ENCODE measurements at places on chromosomes 4 and X. TPM values are rescaled to one million over a fixed set of nuclear protein-coding genes. Genes with fewer than 3 reads are reported as not detected.

GRCh38 chr4:104915864-104916263, 230.8 kb upstream of the TET2 start:
- H3K4me3 ChIP-seq, result no peak overlapping the region
- H3K27ac ChIP-seq, result no peak overlapping the region
- H3K36me3 ChIP-seq, result no peaks in the 10 kb centered on the region

NDST3 gene
- not detected for total RNA-seq

DNA sequence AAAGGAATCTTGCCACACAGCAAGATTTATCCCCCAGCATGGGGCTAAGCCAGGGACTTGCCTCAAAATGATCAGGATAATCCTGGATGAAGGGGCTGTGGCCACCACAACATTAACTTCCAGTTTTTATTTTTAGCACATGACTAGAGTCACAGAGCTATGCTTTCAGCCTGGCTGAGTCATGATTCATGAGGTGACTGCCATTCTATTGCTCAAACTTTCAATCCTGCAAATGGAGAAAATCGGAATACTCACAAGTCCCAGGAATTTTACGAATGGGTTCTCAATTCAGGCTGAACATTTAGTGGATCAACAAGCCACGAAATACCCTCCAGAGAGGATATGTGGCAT, 70.7 kb upstream of the HPGD start:
- H3K27ac ChIP-seq, result no peak overlapping the region
- no peak overlapping the region for H3K4me3 ChIP-seq
- no peaks in the 10 kb centered on the region for H3K4me1 ChIP-seq
- no peaks in the 10 kb centered on the region for H3K36me3 ChIP-seq
- DNase-seq, result no peak

GRCh38 chr4:10026485-10026884, 5.2 kb upstream of the SLC2A9 start:
- no peaks in the 10 kb centered on the region for H3K36me3 ChIP-seq
- H3K4me3 ChIP-seq, result no peak overlapping the region
- no peak overlapping the region for H3K27ac ChIP-seq
- no peak for DNase-seq
- H3K4me1 ChIP-seq, result no peaks in the 10 kb centered on the region

GRCh38 chrX:52983321-52984000, 25.1 kb upstream of the FAM156A start:
- no peaks in the 10 kb centered on the region for H3K27me3 ChIP-seq
- H3K36me3 ChIP-seq, result no peaks in the 10 kb centered on the region
- no peak for DNase-seq
- no peak overlapping the region for H3K27ac ChIP-seq
- no peaks in the 10 kb centered on the region for H3K4me1 ChIP-seq
- H3K4me3 ChIP-seq, result no peak overlapping the region

DNA sequence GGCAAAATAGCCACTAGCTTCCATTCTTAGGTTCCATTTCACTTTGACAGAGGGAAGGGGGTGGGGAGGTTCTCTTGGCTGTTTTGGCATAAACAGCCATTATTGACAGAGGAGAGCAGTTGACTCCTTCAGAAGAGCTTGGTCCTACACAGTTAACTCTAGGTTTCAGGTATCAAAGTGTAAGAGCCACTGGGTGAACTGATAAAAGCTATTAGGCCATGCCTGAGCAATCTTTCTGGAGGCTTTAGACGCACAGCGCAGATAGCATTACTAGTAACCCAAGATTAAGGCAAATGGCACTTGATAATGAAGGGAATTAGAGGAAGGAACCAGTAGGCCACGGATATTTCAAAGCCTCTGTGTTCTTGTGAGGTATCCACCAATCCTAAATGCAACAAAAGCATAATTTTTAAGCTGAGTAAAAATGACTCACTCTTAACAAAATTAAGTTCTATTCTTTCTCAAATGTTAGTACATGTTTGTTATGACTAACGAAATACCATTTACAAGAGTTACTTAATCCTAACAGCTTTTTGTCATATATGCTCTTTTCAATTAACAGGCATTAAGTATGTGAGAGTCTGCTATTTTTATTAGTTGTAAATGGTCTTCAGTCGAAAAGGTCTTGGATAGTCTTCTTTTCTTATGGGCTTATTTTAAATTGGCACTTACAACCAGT, 53.6 kb downstream of the SLC7A11 start:
- DNase-seq, result no peak
- no peaks in the 10 kb centered on the region for H3K27me3 ChIP-seq
- H3K4me3 ChIP-seq, result no peak overlapping the region
- H3K27ac ChIP-seq, result no peak overlapping the region
- no peaks in the 10 kb centered on the region for H3K36me3 ChIP-seq
- no peaks in the 10 kb centered on the region for H3K4me1 ChIP-seq

DNA sequence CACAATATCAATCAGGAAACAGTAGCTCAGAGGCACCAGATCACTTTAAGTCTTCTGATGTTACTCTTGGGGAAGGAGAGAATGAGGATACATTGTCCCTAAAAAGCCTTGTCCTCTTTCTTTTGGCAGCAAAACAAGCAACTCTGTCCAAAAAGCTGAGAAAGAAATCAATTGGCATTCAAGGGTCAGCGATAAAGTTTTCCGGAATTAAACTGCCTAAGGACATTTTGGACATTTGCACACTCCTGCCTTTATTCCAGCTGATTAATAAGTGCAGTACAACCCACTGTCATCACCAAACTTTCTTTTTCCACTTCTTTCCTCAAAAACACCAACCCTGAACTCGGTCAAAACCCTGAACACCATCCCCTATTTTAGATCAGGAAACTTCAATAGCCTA, 85.8 kb upstream of the FAM9A start:
- no peaks in the 10 kb centered on the region for H3K27me3 ChIP-seq
- DNase-seq, result no peak
- H3K4me3 ChIP-seq, result no peak overlapping the region
- no peaks in the 10 kb centered on the region for H3K36me3 ChIP-seq
